ENCODE measurements at places on chromosomes 11 and 22. TPM values are rescaled to one million over a fixed set of nuclear protein-coding genes. Genes with fewer than 3 reads are reported as not detected.

Gene CBLIF
- not detected for total RNA-seq

Gene KRTAP5-10
- total RNA-seq: not detected

Gene DCHS1
- total RNA-seq: 3.0 TPM

Gene OR10A2
- not detected for total RNA-seq

Gene C1QTNF6
- 1.2 TPM for total RNA-seq

Gene PKNOX2
- 1.1 TPM for total RNA-seq
